MCF 10A (cell line): ENCODE measurements at places on chromosomes 12 and 14. TPM values are rescaled to one million over a fixed set of nuclear protein-coding genes. Genes with fewer than 3 reads are reported as not detected.

GRCh38 chr14:72651081-72651480, 242.8 kb downstream of the DPF3 start:
- H3K27me3 ChIP-seq: no peaks in the 10 kb centered on the region
- no peaks in the 10 kb centered on the region for H3K4me1 ChIP-seq
- H3K27ac ChIP-seq: no peak overlapping the region
- DNase-seq: no peak

GRCh38 chr12:6274231-6275221, 36.0 kb upstream of the PLEKHG6 start:
- DNase-seq: no peak
- no peak overlapping the region for H3K4me3 ChIP-seq
- H3K27ac ChIP-seq: peak overlapping the region; percentile 52
- no peaks in the 10 kb centered on the region for H3K27me3 ChIP-seq

- peak; percentile 98 for DNase-seq
- no peaks in the 10 kb centered on the region for H3K36me3 ChIP-seq
- H3K27me3 ChIP-seq: no peaks in the 10 kb centered on the region
These were observed 48.4 kb upstream of the FOS start for GRCh38 chr14:75230140-75230792.

DNA sequence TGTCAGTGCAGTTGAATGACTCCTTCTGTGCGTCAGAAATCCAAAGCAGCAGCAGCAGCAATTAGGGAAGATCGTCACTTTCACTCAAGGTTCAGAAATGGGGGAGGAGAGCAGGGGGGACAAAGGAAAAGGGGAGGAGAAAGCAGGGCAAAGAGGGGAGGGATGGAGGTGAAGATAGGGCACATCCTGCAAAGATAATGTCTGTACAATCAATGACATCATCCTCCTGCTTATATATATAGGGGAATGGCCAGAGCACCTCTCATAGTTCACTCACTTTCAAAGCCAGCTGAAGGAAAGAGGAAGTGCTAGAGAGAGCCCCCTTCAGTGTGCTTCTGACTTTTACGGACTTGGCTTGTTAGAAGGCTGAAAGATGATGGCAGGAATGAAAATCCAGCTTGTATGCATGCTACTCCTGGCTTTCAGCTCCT, at the start of gene NTS:
Gene NTS (plus strand): TSS at position 265 of the 431 bp plus-strand sequence. CDS start 109 bp downstream, at position 374.
- no peaks in the 10 kb centered on the region for H3K4me1 ChIP-seq
- no peaks in the 10 kb centered on the region for H3K27me3 ChIP-seq
- no peak within 1 kb of the TSS for H3K27ac ChIP-seq

The GLT1D1 gene
- not detected in 2 replicates for total RNA-seq
